ENCODE measurements at places on chromosomes 3 and 15.
A peak's percentile ranks its signal among the peaks of the same experiment; 100 is the strongest.

GRCh38 chr3:79846148-79846933, 78.5 kb upstream of the ROBO1 start:
- no peak for DNase-seq

- peak; percentile 90 for DNase-seq
These were observed at the start of gene FMN1 for GRCh38 chr15:33194704-33195670. Gene FMN1 (minus strand): TSS chr15:33194714. CDS start chr15:33154914, 39,800 bp downstream.

DNA sequence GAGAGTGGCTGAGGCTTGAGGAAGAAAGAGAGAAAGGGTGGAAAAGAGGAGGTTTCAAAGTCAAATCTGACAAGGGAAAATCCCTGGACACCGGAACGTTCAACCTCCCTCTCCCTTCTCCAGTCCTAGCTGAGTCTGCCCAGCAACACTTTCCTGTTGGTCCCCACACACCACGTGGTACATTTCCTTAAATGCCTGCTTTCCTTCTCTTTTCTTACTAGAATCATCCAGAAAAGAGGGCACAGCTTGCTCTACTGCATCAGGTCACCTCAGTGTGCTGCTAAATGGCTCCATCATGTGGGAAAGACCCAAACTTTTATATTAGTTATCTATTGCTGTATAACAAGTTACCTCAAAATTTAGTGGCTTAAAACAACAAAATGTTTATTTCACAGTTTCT, 181.2 kb downstream of the NECTIN3 start:
- no peak for DNase-seq

GRCh38 chr3:129314386-129315222, 35.9 kb downstream of the HMCES start:
- DNase-seq = peak; percentile 21

DNA sequence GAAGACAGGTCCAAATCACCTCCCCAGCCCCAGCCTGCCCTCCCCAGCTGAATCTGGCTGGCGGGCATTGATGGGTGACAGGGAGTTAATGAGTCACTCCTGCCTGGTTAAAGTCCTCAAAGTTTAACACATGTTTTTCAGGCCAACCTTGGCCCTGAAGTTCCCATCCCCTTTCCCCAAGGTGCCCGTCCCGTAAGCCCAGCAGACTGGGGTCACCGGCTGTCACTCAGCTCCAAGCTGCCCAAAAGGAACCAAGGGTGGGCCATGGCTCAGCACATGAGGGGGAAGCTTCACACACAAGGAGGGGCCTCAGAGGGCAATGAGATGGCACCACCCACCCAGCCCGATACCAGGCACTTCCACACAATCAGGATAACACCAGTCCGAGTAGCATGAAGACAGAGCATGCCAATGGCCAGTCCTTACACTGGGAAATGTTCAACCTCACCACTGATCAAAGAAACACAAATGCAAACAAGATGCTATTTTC, 10.2 kb upstream of the KLF15 start:
- DNase-seq = no peak

GRCh38 chr3:100079328-100079727, 35.0 kb downstream of the FILIP1L start:
- no peak for DNase-seq

GRCh38 chr3:149310796-149311534, 22.5 kb downstream of the TM4SF18 start:
- DNase-seq = no peak

- no peak for DNase-seq
These were observed 7.5 kb downstream of the ISLR start for GRCh38 chr15:74180881-74181602.

DNA sequence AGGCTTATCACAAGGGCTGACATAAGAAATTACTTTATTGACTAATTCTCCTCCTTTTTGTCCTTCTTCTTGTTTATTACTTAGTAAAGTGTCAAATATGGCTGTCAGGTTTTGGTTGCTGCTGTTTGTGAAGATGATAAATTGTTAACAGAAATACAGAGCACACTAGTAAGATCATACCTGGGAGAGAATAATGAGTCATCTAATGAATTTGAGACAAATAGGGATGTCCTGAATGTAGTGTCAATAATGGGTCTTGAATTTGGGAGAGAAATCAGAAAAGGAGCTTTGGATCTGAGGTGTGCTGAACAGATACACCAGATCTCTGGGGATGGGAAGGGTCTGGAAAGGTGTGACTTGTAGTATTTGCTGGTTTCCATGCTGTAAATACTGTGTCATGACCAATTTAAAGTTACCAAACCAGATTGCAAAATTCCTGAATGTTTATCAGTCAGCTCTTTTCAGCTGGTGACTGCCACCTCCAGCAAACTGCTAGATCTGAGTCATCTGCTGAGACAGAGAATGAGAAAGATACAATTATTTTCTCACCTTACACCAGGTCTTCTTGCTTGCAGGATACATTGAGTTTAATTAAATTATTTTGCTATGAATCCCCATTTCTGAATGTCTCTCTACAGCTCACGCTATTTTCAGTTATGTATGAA, 76.7 kb upstream of the SATB1 start:
- DNase-seq = no peak

DNA sequence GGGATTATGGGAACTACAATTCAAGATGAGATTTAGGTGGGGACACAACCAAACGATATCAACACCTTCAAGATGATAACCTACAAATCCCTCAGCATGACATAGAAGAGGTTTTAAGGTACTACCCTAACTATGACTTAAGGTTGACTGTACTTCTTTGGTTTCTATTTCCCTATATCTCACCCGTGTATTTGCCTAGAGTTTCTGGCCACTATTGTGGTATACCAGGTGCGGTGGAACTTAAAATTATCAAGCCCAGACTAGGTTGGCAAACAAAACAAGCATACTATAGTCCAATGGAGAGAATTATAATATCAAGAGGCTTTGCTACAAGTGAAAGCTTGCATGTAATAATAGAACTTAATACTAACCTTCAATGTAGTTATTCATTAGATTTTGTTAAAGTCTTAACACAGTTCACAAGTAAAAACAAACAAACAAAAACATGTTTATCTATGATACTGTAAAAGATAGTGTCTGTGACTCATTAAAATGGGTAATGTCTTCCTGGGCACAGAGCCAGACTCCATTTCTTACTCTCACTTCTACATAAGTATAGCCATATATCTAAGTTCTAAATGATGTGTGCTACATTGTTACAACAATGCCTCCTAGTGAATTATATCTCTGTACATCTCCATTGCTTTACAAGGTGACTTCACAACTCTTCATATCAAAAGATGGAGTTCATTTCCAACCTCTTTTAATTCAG, 479.1 kb downstream of the ZBBX start:
- DNase-seq = no peak

DNA sequence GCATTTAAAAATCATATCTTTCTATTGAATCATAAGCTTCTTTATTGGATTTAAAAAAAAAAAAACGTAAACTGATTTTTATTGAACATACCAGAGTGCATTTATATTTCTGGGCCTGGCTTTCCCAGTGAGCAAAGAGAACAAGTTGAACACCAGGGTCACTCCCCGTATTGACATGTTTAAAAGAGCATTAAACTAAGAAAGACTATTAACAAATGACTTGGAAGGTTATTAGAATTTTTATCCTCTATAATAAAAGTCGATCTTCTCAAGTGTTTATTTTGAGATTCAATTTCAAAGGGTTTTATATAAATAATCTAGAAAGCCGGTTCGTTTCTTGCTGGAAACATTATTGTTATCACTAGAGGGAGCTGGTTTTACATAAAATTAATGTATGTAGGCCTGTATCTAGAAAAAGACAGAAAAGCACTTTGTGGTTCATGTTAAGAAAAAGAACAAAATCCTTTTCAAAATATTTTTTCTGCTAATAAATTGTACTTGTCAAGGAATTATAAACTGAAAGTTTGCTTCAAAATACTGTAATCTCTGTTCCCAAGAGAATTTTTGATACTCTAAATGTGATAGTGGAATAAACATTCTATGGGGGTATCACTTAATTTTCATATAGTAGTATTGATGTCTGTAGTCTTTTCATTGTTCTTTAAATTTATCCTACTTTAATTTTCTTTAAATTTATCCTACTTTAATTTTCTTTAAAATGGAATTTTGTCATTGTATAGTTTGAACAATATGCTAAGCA, 321.8 kb upstream of the MME start:
- no peak for DNase-seq

GRCh38 chr15:93523481-93523880, 434.5 kb upstream of the RGMA start:
- DNase-seq = no peak

DNA sequence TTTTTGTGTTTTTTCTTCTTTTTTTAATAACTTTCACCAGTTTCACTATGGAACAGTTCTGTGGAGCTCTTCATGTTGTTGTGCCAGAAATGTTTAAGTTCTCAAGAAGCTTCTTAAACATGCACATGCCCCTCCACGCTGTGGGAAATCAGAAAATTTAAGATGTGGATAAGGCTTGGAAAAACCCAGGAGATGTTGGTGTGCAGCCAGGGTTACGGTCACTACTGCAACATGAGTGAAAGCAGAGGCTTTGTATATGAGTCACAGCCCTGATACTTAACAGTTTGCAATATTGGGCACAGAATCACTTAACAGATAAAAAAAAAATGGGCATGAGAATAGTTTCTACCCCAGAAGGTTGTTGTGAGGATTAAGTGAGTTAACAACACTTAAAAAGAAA, 399.9 kb downstream of the LRTM1 start:
- no peak for DNase-seq

DNA sequence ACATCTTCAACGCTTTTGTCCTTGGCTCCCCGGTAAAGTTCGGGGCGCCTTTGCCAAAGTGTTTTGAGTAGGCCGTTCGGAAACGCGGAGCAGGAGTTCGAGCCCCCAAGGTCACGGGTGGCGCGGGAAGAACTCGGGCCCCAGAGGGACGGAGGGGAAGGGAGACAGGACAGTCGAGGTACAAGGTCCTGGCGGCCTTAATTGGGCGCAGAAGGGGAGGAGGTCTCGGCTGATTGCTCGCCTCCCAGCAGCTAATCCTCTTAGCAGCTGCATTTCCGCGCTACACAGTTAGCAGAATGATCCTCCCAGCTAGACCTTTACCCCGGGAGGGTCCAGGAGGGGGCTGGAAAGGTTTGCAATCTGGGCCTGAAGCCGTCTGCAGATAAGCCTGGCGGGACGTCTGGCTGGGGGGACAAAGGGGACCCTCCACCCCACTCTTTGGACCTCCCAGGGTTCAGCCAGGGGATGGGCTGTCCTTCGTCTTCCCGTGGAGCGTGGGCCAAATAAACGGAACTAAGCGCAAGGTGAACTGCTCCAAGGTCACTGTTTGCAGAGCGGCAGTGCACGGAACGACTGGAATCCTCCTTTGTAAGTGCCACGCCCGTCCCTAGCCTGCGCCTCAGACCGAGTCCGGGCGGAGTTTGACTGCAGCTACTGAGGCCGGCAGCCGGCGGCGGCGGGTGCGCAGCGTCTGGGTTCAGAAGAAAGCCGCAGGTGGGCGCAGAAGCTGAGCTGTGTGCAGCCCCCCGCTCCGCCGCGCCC, 7.2 kb downstream of the EOMES start:
- DNase-seq = no peak

DNA sequence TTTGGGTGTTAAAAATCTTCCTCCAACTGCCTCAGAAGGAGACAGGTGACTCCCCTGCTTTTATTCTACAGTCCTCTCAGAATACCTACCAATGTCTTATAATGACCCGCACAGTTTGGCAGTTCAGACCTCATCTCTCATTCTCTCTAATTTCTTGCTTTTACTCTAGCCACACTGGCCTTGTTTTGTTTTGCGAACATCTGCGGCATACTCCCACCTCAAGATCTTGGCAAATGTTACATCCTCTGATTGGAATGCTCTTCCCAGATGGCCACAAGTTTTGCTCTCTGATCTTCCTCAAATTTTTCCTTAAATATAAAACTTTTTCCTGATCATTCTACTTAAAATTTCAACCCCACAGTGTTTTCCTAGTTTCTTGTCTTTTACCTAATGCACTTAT, 94.1 kb downstream of the PLSCR2 start:
- DNase-seq = no peak

DNA sequence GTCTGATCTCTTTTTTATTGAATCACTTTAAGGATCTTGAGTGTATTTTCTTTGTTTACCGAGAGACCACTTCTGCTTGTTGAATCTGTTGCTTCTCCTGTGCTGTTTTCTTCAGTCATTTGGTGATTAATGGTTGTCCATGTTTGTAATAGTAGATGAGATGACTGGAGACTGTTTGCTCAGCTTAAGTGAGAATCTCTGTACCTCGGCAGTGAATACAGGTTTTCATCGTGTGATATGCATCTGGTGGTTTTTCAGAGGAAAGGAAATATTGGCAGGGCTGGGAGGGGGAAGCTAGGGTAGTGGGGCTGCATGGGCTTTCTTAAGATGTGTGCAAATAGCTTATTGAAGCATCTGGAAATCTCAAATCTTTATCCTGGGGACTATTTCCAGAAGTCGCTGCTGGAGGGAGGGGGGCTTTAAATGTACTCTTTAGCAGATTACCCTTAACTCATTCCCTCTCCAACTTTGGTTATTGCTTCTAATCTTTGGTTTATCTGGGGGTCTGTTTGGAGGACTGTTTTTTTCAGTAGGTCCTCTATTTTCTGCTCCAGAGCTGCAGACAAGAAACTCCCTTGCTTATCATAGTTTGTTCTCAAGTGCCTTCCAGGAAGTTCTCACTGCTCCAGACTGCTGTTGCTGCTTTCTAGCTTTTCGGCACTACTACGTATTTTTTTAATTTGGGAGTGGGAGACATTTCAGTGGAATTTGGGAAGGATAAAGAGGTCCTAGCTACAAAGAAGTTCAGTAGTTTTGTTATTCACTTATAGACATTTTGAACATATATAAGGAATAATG, 19.4 kb downstream of the CMTM8 start:
- no peak for DNase-seq

DNA sequence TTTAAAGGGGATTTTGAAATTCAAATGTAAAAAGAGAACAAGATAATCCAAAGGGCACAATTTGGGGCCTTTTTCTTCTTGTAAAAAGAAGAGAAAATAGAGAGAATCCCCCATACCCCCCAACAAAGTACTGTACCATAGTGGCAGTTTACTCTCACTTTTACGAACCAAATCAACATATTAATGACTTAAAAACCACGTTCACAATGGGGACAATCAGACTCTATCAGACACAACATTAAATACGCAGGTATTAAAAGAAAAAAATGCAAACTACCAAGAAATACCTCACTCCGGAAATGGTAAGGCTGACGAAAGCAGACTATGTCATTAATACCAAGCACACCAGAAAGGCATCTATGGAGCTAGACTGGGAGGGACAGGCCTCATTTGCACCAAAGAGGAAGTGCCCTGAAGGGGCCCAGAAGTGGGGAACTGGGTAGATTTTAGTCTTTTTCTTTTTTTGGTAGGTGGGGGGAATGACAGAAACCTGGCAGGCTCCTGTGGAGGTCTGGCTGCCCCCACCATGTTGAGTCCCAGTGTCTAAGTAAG, 134.3 kb downstream of the TIGIT start:
- DNase-seq = no peak

DNA sequence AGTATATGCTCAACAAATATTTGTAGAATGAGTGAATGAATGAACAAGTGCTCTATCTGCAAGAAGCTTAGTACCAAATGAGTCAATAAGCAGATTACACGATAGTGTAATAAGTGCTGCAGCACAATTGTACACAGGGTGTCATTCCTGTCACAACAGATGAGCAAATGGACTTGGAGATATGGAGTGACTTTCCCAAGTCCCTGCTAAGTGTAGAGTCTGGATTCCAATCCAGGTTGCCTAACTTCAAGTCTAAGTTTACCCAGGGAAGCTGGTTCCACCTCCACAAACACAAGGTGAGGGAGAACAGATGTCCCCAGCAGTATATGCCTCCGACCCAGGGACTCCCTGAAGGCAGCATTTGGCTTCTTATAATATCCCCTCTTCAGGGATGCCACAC, 77.7 kb upstream of the RAD18 start:
- no peak for DNase-seq

Data from activated CD4-positive, alpha-beta T cell treated with anti-CD3 and anti-CD28 coated beads, Interleukin-2, amount 50 U/mL, for 4 hours (primary cell).